NCI-H524 treated with DMSO at 0.1 percent for 48 hours (cell line): ENCODE measurements at places on chromosomes 12 and 14.
A peak's percentile ranks its signal among the peaks of the same experiment; 100 is the strongest.

GRCh38 chr14:101202627-101203404 lies 299.3 kb upstream of the RTL1 start:
- DNase-seq, result no peak

- no peak for DNase-seq
These were observed 5.8 kb upstream of the PSMC6 start for GRCh38 chr14:52701223-52701622.

DNA sequence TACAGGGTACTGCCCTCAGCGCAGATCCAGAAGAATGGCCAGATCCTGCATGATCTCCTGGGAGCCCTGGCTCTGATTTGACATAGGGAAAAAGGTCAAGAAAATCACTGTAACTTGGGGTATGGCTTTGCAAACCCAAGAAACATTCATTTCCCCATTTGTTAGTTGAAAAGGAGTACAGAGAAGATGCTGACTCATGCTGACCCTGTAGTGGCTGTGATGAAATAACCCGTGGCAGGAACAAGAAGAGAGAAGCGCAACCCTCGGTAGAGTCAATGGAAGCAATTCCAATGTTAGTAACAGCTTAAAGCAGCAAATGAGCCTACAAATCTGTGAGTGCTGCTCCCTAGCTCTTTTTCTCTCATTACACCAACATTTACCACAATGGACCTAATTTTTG lies 281.6 kb upstream of the NPAS3 start:
- DNase-seq, result no peak

DNA sequence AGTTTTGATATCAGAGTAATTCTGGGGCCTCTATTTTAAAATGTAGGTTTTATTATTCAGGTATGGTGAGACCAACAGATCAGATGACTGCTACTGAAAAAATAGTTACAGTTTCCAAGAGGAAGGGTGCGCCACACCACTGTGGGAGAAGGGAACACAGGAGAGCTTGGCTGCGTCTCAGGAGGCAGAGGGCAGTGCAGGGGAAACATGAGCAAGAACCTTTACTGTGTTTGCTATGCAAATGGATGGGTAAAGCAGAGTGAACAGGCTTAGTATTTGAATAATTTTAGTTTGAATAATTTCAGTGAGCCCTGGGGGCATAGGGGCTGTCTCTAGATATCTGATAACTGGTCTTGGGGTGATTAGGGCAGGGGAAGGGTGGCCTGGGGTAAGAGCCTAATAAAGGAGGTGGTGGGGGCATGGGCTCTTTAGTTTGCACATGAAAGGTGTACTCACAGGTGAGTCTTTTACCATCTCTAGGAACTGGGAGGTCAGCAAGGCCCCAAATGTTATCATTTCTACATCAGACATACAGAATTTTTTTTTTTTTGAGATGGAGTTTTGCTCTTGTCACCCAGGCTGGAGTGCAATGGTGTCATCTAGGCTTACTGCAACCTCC lies 196.8 kb upstream of the NEDD1 start:
- no peak for DNase-seq

GRCh38 chr14:67950386-67950785 lies 130.8 kb downstream of the RAD51B start:
- DNase-seq, result no peak

- no peak for DNase-seq
These were observed 65.6 kb downstream of the TESC start for GRCh38 chr12:117033382-117034221.

- no peak for DNase-seq
These were observed 20.0 kb downstream of the ZCCHC8 start for GRCh38 chr12:122480753-122481152.

DNA sequence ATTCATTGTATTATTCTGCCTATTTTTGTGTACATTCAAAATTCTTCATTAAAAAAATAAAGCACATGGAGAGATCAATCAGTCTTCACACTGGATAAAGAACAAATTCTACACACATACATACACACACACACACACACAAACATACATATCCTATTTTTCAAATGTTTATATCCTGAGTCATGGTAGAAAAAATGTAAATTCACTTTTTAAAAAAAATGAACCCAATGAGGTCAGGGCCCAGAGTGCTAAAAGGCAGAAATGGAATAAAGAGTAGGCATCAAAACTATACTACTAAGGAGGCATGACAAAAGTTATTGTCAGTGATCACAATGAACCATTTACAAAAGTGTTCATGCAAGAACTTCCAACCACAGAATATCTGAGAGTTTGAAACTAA lies 17.3 kb downstream of the GALC start:
- DNase-seq, result no peak

DNA sequence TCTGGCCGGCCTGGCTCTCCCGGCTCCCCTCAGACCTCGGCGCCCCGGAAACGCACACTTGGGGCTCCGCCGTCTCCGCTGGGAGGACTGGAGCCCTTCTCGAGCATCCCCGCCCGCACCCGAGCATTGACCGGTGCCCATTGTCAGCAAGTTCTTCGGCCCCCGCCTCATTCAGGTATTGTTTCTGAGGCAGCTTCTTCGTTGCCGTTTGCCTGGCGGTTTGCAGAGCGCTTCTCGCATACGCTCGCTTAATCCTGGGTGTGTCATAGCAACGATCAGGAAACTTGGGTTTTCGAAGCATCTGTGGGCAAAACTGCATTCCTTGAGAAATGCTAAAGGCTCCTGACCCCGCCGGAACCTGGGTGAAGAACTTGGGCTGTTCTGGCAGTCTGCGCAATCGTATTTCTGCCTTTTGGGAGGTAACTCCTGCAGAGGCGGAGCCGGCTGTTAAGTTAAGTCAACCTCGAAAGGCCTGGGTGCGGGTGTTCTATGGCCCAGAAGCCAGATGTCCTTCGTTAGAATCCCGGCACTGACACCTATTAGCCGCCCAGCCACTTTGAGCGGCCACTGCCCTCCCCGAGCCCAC lies 518 bp downstream of the GSKIP start:
- DNase-seq, result peak; percentile 83

- no peak for DNase-seq
These were observed 248.5 kb upstream of the FBXO33 start for GRCh38 chr14:39680777-39681176.

GRCh38 chr14:93201155-93201704 lies 5.6 kb downstream of the GON7 start:
- no peak for DNase-seq

- no peak for DNase-seq
These were observed 106.7 kb downstream of the ANO4 start for GRCh38 chr12:100901266-100901665.

DNA sequence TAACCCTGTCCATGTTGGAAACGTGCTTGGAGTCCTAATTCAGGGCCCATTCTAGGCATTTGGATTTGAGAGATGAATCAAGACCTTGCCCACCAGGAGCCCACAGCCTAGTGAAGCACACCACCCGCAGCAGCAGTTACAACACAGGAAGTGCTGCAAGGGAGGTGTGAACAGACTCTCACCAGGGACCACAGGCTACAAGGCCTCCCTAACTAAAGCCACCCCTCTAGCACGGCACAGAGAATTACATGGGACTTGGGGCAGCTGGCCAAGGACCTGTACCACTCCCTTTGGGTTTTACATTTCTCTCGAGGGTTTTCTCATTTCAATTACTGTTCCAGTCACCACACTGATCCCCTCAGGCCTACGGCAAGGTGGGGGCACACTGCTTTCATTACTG lies 49.5 kb upstream of the FOXN3 start:
- no peak for DNase-seq

DNA sequence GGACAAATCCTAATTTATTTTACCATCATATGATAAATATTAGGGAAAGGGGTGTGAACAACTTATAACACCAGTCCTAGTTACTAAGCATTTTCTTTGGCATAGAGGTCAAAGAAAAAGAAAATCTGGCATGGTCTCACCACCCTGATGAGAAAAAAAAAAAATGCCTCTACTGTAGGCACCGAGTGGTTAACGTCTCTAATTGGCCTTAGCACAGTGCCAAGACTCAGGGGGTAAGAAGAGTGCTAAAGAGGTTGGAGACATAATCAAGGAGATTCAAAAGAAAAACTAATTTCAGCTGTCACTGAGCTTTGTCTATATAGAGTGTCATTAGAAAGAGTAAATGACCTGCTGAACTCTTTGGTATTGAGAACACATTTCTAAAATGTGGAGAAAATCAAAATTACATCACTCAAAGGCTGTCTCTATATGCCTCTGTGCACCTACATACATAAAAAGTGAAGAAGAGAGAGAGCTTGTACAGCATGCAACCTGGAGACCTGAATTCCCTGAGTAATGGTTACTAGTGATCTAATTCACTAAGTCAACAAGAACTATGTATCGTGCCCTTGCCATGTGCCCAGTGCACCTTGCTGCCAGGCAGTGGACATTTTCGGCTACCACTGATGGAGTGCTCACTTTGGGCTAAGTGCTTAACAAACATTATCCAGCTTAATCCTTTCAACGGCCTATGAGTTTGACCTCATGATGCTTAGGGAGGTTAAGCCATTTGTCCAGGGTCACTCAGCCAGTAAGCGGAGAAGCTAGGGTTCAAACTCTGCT lies 113.8 kb upstream of the G2E3 start:
- DNase-seq, result no peak

DNA sequence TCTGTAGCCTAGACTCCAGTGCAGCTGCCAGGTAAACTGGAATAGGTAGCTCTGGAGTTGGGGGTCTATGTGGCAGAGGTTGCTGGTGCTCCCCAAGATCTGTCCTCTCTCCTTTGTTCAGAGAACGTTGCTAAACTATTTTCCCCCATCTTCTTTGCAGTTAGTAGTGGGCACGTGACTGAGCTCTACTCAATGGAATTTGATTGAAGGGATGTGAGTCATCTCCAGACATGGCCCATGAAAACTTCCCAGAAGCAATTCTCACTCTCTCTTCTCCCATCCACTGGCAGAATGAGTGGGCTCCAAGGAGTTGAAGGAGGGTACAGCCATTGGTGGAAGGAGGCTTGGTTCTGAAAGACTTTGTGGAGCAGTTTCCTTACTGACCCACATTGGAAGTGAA lies 44.0 kb downstream of the PAH start:
- no peak for DNase-seq

DNA sequence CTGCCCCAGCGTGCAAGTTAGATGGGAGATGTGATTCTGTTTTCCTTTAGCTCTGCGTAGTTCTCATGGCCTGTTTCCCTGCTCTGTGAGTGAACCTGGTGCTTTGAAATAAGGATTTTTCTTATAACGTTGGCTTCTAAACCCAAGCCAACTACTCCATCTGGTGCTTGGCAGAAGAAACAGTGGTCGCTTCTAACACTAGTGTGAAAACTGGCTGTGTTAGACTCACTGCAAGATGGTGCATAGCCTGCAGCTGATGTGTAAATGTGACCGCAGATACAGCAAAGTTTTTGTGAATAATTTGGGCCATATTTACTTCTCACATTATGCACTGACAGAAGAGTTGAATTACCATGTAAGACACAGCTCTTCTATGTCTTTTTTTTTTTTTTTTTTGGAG lies 12.2 kb downstream of the GTF2H3 start:
- no peak for DNase-seq

- DNase-seq, result no peak
These were observed 87.0 kb upstream of the EEA1 start for GRCh38 chr12:93015871-93016751.

DNA sequence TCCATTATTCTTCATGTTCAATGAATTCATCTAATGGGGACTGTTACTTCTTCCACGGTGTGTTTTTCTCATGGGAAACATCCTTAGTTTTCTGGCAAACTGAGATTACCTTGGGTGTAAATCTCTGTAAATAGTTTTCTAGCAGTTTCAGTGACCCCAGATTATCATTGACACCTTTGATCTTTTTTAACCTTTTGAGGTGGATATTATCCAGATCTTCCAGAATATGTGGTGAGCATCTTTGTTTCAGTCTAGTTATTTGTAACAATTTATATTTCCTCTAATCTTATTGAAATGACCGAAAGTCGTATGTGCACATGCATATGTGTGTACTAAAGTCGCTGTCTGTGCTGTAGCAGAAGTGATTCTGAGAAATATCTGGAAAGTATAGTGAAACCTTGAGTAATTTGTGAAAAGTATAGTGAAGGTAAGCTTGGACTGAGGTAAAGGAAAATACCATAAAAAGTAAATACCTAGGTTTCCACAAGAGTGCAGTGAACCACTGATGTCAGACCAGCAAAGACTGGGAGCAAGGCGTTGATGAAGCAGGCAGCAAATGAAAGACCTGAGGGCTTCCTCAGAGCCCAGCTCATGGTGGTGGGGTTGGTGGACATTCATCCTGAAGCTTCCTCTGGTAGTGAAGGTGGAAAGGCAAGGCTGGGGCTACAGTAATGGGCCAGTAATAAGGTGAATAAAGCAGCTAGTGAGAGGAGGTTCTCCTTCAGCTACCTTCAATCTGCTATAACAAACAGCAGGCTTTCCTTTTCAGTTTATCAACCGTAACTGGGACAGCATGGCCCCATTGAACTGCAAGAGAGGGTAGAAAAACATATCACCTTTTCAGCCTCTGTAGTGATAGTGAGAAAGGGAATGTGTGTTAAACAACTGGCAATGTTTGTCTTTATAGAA lies 480.2 kb upstream of the FBXO33 start:
- no peak for DNase-seq

- DNase-seq, result no peak
These were observed 7.3 kb upstream of the BATF start for GRCh38 chr14:75514673-75515628.

- DNase-seq, result no peak
These were observed 4.3 kb downstream of the RIMBP2 start for GRCh38 chr12:130711756-130712155.

- no peak for DNase-seq
These were observed 3.5 kb downstream of the CLEC9A start for GRCh38 chr12:10033783-10034545.

- DNase-seq, result no peak
These were observed 81.6 kb downstream of the ITPK1 start for GRCh38 chr14:93033983-93034670.

DNA sequence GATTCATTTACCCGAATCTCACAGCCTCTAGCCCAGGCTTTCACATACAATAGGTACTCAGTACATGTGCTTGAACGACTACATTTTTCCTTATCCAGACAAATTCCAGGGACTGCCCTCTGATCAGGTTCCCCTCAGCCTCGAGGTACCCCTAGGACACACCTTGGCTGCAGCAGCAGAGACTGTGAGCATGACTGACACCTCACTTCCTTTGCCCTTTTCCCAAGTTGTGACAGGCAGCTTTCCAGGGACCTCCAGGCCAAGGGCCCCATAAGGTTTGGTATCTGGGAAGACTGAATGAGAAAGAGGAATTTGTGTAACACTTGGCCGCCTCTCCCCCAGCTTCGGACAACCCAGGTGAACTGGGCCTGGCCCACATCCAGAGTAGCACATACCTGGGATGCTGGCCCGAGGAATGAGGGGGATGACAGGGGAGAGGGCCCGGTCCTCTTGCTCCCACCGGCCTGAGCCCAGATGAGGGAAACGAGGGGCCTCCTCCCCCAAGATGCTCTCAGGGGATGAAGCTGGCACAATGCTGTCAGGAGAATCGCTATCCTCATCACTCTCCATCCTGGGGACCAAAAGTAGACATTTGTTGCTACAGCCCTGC lies 10.2 kb upstream of the PRKAG1 start:
- no peak for DNase-seq
